ENCODE measurements at places on chromosomes 3 and 15.

GRCh38 chr3:100226712-100227429, 33.9 kb upstream of the TBC1D23 start:
- DNase-seq: no peak

DNA sequence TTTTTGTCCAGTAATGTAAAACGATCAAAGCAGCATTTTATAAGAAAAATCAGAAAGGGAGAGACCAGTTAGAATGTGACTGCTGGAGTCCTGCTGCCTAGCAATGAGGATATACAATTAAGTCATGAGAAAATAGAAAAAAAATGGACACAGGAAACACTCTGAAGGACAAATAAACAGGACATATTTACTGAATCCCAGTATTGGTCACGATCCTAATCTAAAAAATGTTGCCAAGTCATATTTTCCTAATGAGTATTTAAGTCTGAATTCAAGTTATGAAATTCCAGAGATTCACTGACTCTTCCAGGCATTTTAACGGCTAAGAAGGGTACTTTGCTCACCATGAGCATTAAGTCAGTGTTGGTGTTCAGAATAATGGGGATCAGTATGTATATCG, 154.3 kb upstream of the CCDC54 start:
- DNase-seq: no peak

DNA sequence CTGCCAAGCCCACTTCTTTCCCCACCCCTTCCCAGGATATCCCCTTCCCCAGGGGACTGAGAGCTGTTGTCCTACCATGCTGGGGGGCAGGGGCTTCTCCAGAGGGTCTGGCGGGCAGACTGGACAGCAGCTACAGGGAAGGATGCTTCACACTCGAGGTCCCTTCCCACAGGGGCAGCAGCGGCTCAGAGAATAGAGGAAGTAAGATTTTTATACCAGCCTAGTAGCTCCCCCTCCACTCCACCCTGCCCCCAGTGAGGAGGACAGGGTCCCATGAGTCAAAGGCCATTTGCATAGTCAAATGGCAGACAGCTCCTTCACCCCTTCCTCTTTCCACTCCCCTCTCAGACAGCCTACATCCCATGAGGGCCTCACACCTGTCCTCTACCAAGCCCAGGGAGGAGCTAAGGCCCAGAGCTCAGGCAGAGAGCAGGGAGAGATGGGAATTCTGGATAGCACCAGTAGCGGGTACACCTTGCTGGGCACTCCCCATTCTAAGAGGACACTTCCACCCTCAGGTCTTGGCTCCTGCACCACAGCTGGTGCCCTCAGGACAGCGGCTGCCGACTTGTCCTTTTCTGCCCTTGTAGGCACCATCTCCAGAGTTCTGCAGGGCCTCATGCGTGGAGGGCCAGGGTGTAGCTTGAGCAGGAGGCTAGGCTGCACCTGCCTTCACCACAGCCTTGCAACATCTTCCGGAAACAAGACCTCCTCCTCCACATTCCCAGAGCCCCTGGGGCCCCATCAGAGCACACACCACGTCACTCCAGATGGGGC, at the start of gene TLR9:
Gene TLR9, minus strand, starts transcription at position 194 of the 777 bp plus-strand sequence. Its CDS starts 116 bp downstream, at position 78.
- no peak for DNase-seq

DNA sequence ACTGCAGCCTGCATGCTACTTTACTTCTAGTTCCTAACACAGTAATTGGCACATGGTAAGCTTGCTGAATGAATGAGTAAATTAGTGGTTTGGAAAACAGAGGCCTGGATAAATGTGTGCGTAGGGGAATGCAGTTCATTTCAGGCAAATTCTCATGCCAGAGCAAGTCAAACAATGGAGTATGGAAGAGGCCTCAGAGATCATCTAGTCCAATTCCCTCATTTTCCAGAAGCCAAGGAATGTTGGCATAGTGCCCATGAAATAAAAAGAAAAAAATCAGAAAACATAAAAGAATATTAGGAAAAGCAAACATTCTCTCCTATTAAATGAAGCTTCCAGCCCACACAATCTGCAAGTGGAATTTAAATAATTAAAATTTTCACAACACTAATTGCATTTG, 92.4 kb downstream of the MB21D2 start:
- DNase-seq: no peak

DNA sequence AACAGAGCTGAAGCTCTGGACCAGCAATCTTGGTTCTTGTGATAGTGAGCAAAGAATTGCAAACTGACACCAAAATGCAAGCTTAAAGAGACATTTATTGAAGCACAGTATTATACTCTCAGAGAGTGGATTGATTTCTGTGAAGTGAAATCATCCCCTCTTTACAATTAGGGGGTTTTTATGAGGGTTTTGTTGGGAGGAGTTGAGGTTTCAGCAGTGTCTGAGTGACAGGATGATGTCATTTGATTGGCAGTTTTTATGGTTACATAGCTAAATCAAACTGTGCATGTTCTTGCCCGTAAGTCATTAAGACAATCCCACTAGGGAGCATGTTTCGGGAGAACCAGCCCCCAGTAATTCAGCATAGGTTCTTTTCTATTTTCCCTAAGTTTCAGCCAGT, 1200.5 kb downstream of the SI start:
- no peak for DNase-seq
